ENCODE measurements at places on chromosomes 11 and 22.

- no peak for DNase-seq
These were observed 90.3 kb upstream of the MTMR2 start for GRCh38 chr11:96014217-96014616.

- DNase-seq, result peak; percentile 92
These were observed 10.0 kb upstream of the MFRP start for GRCh38 chr11:119356349-119357031.

DNA sequence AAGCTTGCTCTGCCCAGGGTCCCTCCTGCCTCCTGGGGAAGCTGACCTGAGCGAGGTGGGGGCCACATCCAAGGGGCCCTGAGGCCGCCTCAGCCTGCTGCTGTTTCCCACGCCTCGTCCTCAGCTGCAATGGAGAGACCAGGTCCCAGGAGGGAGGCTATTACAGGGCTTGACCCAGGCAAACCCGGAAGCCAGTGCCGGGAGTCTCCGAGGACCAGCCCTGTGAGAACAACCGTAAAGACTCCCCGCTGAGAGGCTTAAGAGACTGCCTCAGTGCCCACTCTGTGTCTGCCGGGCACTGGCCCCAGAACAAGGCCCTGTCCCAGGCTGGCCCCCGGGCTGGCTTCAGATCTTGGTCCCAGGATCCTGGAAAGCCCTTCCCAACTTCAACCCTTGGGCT is 124.3 kb upstream of the FGF3 start:
- no peak for DNase-seq

DNA sequence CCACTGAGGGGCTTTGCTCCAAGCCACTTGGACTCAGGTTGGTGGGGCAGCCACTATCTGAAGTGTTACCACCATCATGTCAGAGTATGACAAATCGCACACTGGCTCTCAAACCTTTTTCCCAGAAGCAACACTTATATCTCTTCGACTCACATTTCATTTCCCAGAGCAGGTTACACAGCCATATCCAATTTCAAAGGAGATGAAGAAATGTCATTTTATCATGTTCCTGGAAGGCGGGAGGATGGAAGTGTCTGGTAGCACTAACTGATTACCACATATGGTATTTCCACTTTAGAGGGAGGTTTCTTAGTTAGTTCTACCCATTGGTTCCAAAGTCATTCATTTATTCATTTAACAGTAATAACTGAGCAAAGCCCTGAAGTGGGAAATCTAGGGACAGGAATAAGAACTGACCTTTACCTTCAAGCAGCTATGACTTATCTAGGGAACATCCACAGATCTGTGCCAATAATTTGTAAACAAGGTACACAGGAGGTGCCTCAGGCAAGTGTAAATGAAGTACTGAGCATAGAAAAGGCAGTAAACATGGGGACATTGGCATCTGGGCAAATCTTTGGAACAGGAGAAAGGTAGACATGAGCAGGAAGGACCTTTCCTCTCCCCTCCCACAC is 54.9 kb upstream of the LRRC55 start:
- DNase-seq, result no peak

DNA sequence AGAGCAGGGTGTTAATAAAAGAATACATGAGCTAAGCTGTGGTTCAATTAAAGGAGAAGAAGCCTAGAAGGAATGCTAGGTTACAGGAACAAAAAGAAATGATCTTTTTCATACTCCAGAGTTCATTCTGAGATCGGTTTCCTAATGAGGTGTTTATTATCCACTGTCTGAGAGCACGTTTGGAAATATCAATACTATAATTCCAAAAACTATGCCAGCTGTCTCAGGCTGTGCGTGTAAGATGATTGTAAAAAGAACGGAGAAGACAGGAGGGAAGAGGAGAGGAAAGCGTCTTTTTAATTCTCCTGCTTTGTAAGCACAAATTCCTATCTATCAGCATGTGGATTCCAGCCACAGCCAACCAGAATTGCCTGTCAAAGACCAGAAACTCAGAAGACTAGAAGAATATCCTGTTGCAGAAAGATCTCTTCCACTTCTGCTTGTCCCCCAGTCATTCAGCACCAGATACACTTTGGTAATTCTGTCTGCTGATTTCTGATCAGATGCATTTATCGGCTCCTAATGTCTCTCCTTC is 25.7 kb downstream of the APOL5 start:
- no peak for DNase-seq

GRCh38 chr22:37734964-37735451 is 38.2 kb downstream of the TRIOBP start:
- DNase-seq, result peak; percentile 56

GRCh38 chr11:34407121-34407813 is 31.5 kb upstream of the CAT start:
- no peak for DNase-seq

- DNase-seq, result no peak
These were observed 32.2 kb upstream of the MYO18B start for GRCh38 chr22:25709758-25710157.

DNA sequence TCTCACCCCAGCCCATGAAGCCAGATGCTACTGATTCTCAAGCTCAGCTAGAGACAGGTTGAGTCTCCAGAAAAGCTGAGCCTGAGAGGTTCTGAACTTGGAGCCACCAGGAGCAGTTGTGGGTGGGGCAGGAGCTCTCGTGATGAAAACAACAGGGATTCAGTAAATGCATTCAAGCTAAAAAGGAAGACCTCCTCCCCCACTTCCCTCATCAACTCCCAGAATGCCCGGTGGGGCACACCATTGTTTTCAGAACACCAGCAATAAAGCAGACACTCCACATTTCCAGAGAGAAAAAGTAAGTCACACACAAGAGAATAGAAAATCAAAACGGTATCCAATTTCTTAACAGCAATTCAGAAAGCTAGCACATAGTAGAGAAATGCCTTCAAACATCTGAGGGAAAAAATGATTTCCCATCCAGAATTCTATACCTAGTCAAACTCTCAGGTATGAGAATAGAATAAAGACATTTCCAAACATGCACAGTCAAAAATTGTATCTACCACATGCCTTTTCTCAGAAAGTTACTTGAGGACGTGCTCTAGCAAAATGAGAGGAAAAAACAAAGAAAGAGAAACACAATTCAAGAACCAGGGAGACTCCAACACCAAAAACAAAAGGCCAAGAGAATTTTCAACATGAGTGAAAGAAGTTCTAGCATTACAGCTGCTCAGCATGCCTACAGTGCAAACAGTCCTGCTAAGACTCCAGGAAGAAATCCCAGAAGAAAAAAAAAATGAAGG is 56.8 kb downstream of the CDKN1C start:
- DNase-seq, result no peak
